Hematopoietic multipotent progenitor cell treated with erythropoietin and hydrocortisone succinate and interleukin-3 and kit ligand, for 4 days (in vitro differentiated cells): ENCODE measurements at places on chromosomes 4 and X.

DNA sequence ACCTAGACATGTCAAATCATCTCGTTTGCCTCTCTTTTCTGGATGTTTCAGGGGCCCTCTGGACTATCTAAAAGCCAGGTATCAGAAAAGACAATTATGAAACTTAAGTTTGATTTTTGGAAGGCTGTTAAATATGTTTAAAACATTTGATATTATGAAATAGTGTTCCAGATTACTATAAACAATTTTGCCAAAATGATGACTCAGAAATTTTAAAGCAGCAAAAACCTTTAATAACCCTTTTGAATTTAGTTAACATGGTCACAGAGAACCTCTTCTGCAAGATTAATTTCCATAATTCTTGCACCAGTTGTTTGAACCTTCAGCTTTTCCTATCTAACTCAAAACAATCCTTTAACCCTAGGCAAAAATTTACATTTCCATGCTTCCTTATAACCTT is 18.8 kb upstream of the FAM47E start:
- DNase-seq: no peak

- no peak for DNase-seq
Measured at GRCh38 chr4:163404080-163404479, 60.4 kb downstream of the NPY5R start.

- DNase-seq: no peak
Measured at GRCh38 chr4:91226867-91227266, 1076.9 kb upstream of the GRID2 start.

- DNase-seq: peak; percentile 2
Measured at GRCh38 chr4:178275671-178276360, 833.6 kb upstream of the AGA start.

- DNase-seq: peak; percentile 21
Measured at GRCh38 chr4:152938237-152938947, 2.3 kb downstream of the FHDC1 start.

GRCh38 chr4:3200423-3201090 is 48.4 kb upstream of the MSANTD1 start:
- DNase-seq: no peak

DNA sequence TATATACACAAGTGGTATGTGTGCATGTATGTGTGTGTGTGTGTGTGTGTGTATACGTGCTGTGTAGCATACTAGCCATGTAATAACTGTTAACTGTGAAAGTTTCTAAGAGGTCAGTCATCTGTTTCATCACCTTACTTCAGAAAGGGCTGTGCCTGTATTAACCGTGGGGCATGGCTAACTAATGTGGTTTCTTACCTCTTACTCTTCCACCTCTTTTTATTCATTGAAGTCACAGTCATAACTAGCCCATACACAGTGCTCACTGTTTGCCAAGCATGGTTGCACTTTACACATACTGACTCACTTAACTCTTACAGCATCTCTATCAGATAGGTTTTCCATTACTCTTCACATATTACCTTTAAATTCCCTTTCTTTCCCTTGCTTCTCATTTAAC is 23.7 kb upstream of the LRAT start:
- no peak for DNase-seq

DNA sequence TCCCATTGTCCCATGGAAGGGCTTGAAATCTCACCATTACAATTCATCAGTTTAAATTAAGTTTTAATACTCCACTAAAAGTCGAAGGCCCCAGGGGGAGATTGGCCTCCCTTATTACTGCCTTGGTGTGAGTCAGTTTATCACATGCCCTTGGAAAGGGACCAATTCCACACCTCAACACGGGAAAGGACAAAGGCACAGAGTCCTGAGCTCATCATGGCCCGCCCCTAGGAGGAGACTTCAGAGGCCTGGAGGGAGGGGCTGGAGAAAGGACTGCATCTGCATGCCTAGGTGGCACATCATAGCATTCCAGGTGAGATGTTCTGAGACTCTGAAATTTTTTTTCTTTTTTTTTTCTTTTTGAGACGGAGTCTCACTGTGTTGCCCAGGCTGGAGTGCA is 2.8 kb upstream of the SEL1L3 start:
- DNase-seq: no peak

GRCh38 chr4:25564836-25565235 is 90.8 kb upstream of the SLC34A2 start:
- no peak for DNase-seq

DNA sequence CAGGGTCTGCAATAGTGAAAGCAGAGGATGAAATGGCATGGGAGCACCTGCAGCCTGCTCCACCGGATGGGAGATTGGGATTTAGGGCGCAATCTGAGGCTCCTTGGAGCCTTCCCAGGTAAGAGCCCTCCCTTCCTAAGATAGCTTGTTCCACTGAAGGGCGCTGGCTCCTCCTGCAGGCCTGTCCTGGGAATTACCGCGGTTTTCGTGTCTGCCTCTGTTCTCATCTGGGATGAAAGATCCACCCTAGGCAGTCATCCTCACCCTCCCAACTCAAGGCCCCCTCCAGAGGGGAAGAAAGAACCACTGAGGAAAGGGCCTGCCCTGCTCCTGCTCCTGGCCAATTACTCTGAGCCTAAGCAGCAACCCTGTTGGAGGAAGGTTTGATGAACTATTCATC is 547.5 kb downstream of the SMARCA1 start:
- DNase-seq: peak; percentile 36

- peak; percentile 43 for DNase-seq
Measured at GRCh38 chrX:136586386-136586785, 54.4 kb downstream of the VGLL1 start.

GRCh38 chr4:2484993-2485392 is 16.1 kb downstream of the RNF4 start:
- DNase-seq: peak; percentile 92

GRCh38 chr4:95045429-95045828 is 287.7 kb downstream of the BMPR1B start:
- DNase-seq: no peak

DNA sequence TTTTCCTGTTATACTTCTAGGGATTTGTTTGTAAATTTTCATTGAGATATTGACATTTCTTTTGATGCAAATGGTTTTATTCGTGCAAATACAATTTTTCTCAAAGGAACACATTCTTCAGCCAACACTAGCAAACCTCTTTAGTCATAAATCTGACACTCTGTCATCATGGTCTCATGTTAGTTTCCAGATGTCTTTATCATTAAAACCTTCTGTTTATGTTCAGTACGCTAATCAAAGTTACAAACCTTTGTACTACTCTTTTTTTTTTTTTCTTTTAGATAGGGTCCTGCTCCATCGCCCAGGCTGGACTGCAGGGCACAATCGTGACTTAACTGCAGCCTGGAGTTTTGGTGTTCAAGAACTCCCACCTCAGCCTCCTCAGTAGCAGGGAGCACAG is 7.1 kb downstream of the SLC25A31 start:
- peak; percentile 4 for DNase-seq

DNA sequence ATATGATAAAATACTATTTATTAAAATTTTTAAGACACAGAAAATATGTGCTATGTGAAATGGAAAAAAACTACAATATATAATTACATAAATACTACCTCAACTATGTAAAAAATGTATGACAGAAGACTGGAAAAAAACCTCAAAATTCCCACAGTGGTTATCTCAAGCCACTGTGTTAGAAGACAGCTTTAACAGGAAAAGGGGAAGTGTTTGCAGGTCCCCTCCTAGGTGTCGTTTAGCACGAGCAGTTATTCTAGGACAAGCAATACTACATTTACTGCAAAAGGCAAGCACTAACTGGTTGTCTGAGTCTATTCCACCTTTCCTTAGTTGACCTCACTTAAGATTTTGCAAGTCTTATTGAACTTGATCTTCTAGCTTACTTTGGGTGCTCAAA is 44.9 kb upstream of the PHF8 start:
- DNase-seq: no peak

DNA sequence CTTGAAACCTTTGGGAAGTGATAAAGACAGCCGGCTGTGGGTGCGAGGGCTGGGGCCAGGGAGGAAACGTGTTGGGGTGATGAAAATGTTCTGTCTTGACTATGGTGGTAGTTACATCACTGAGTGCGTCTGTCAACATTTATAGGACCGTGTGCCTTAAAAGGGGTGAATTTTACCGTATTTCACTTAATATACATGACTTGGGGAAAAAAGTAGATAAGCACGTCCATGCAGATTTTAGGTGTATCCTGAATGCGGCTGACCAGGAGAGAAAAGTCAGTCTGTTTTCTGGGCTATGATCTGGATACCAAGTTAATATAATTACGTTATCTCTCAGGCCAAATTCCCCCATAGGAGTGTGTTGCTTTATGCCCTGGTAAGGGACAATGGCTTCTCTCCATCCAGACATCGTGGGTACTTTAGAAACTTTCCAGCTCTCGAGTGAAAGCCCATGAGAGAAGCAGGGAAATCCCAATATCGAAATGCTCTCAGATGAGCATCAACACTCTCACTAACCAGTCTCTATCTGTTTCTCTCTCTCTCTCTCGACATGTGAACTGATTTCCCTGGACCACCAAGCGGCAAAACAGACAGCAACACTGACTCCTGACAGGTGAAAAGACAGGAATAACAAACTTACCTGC is 71.5 kb downstream of the IRF2 start:
- DNase-seq: no peak
